ENCODE measurements at places on chromosomes 12 and 14.

DNA sequence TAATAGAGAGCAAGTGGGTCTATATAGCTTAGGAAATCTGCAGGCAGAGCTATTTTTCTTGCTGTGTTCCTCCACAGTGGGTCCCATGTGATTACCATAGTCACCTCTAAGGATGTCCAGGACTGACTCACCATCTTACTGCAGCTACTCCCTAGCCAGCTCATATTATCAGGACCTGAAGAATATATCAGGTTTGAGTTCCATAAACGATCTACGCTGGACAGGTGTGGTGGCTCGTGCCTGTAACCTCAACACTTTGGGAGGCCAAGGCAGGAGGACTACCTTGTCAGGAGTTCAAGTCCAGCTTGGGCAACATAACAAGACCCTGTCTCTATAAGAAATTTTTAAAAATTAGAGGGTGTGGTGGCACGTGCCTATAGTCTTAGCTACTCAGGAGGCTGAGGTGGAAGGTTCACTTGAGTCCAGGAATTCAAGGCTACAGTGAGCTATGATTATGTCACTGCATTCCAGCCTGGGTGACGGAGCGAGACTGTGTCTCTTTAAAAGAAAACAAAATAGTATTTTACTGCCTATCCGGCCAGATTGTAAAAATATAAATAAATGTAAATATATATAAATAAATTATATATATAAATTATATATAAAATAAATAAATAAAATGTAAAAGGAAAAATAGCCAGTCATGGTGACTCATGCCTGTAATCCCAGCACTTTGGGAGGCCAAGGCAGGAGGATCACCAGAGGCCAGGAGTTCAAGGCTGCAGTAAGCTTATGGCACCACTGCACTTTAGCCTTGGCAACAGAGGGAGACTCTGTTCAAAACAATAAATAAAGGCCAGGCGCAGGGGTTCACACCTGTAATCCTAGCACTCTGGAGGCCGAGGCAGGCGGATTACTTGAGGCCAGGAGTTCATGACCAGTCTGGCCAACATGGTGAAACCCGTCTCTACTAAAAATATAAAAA, 6.9 kb upstream of the SPRYD4 start:
- no peak for DNase-seq

- DNase-seq = no peak
Observed at GRCh38 chr12:108666401-108666881, 32.7 kb upstream of the SELPLG start.

GRCh38 chr12:103036581-103037214, 79.2 kb downstream of the ASCL1 start:
- DNase-seq = no peak

DNA sequence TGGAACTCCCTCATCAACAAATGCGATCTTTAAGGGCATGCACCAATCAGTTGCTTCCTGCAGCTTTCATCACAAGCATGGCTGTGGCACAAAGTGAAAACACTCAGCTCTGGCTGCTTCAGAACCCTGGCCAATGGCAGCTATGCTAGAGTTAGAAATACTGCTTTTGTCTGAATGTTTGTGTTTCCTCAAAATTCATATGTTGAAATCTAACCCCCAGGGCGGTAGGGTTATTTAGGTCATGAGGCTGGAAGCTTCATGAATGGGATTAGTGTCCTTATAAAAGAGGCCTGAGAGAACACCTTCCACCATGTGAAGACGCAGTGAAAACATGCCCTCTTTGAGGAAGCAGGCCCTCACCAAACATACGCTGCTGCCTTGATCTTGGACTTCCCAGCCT, 453.9 kb downstream of the SNAPC1 start:
- DNase-seq = no peak

DNA sequence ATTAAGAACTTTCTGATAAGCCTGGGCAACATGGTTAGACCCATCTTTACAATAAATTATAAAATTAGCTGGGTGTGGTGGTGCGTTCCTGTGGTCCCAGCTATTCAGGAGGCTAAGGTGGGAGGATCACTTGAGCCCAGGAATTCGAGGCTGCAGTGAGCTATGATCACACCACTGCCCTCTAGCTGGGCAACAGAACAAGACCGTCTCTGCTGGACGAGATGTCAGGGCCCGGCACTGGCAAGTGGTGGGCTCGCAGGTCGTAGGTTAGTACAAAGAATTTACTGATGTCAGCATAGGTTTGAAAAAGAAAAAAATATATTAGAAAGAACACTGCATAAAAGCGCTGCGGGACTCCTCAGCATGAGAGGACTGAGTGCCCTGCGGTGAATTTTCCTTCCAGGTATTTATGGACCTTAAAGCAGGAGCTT, 15.7 kb upstream of the VSIG10 start:
- DNase-seq = no peak

- DNase-seq = no peak
Observed at GRCh38 chr12:68261896-68262295, 8.5 kb upstream of the IL22 start.

- no peak for DNase-seq
Observed at GRCh38 chr12:70045036-70045435, 198.2 kb upstream of the CNOT2 start.

- DNase-seq = no peak
Observed at GRCh38 chr14:71551291-71551950, 380.8 kb upstream of the RGS6 start.

GRCh38 chr12:81712536-81712935, 46.6 kb downstream of the PPFIA2 start:
- DNase-seq = no peak

DNA sequence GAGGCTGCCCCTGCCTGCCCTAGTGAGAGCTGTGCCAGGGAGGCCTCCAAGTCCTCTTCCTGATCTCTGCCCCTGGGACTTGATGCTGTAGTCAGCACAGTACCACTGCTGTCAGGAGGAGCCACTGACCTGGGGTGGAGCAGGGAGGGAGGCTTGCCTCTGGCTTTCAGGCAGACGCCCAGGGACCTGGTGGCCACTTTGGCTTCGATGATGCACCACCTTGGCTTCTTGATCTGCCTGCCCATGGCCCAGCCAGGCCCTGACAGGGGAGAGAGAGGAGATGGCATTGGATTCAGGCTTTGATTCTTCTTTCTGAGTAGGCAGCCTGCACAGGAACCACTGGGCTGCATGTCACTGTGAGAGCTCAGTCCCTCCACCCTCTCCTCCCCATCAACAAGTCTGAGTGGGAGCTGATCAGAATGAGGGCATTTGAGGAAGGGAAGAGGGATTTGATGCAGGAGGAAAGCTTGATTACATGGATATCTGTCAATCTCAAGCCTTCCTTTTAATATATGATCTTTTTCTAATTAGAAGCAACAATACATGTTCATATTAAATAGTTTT, 24.7 kb downstream of the TMEM63C start:
- no peak for DNase-seq

- peak; percentile 27 for DNase-seq
Observed at GRCh38 chr14:68042586-68043210, 223.1 kb downstream of the RAD51B start.

DNA sequence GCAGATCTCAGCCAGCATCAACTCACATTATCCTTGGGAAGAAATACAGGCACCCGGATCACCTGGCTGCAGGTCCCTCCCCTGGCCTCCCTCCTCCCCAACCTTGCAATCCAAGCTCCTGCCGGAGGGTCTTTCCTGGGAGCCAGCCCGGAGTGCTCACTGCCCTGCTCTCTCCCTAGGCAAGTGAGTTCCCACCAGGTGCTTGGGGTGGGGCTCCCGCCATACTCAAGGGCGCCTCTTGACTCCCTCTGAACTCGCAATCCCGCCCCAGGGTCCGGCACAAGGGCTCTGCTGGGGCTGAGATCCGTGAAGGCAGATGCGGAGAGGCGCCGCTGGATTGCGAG, 1.2 kb upstream of the CEP170B start:
- DNase-seq = no peak

DNA sequence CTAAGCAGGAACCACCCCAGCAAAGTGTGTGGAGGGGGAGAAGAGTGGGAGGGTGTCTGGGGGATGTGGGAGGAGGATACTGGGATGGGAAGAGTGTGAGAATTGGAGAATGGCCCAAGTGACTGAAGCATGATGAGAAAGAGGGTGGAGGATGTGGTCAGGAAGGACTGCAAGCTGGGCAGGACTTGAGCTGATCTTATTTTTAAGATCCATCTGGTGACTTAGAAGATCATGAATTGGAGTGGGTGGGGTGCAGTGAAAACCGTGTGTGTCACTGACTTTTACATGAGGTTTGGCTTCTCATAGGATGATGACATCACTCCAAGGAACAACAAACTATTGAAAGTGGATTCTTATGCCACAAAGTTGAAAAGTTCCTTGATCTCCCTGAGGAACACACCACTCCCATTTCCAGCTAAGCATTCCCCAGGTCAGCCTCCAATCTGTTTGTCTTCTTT, 287.5 kb downstream of the GALC start:
- DNase-seq = no peak

- no peak for DNase-seq
Observed at GRCh38 chr12:49109641-49110463, 795 bp downstream of the LMBR1L start.

DNA sequence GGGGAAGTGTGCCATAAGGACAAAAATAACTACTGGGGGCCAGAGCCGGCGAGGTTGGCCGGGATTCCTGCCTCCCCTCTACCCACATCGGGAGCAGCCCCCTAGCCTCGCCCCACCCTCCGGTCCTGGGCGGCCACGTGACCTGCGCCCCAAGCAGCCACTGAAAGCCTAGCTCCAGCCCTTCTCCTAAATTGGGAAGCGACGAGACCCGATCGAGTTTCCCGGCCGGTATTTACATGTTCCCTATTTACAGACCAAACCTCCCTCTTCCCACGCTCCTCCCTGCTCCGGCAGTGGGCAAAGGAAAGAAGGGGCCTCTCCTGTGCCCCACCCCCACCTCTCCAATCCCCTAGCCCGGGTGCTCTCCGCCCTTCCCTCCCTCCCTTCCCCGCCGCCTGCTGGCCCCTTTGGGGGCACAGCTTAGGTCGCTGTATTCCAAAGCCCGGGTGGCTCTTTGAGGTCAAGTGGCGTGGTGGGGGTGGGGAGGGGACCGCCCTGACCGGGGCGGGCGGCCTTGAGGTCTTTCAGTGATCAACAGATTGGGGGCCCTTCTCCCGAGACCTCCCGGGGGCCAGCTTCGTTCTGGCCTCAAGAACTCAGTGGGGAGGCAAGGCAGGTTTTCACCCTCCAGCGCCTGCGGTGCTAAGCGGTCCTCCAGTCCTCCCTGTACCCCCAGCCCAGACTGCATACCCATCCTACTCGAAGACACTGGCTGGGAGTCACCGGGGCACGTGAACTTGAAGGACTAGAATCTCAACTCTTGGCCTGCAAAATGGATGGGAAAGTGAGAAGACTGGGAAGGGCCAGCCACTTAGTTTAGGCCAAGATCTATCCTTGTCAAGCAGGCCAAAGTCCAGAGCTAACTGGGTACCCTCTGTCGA, 6.3 kb upstream of the CTDSP2 start:
- DNase-seq = no peak

- no peak for DNase-seq
Observed at GRCh38 chr12:120844297-120844696, 59.9 kb downstream of the SPPL3 start.

DNA sequence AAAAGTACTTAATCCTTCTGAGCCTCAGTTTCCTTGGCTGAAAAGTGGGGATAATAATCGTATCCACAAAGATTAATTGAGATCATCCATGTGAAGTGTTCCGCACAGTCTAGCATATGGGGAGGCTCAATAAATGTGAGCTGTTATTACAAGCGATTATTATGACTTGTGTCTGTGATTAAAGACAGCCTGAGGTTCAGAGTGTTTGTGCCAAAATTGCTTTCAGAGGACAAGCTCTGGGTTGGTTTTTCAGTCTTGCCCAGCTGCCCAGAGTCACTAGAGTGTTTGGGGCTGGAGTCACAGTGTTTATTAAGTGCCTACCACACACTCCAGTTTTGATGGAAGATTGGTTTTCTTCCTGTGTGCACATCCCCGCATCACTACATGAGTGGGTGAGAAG, 53.5 kb downstream of the NTF3 start:
- no peak for DNase-seq

DNA sequence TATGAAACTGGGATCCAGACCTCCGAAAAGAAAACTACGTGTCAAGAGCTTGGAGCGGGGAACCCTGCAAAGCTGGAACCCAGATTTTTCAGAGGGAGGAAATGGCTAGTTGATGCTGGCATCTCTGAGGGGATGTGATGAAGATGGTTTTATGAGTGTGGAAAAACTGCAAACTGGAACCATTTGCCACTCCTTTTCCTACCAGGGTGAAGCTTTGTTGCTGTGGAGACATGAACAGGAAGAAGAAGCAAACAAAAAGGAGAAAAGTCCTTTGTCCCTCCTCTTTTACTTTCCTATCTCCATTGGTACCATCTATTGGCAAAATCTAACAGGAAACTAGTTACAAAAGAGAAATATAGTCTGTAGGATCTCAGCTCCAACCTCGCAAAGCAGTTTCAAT, 39.2 kb downstream of the CDK17 start:
- no peak for DNase-seq

GRCh38 chr14:98949481-98950135, 322.4 kb downstream of the BCL11B start:
- no peak for DNase-seq

DNA sequence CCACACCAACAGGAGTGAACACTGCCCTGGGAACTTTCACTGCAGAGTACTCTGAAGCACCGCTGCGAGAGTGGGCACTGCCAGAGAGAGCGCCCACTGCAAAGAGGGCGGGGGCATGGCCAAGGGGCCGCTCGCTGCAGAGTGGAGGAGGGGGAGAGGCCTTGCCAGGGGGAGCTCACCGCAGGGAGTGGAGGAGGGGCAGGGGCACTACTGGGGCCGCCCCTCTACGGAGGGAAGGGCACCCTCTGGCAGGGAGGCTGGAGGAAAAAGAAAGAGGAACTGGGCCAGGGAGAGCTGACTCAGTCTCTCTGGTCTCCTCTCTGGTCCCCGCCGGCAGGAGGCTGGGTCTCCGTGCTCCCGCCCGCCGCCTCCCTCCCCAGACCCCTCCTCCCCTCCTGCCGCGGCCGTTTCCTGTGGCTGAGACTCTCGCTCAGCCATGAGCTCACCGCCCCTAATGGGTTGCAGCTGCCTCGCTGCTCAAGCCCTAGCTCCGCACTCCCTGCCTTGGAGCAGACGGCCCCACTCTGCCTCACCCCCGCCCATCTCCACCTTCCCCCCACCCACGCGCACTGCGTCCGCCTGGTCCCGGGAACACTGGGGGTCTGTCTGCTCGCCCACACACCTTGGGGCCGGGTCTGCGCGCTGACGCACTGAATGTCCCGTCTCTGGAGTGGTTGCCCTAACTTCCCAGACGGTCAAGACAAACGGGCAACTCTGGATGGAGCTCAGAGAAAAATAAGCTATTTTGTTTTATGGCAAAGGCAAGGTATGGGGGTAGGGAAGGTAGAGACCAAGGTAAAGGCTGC, 1.3 kb downstream of the ARHGEF40 start:
- peak; percentile 87 for DNase-seq

DNA sequence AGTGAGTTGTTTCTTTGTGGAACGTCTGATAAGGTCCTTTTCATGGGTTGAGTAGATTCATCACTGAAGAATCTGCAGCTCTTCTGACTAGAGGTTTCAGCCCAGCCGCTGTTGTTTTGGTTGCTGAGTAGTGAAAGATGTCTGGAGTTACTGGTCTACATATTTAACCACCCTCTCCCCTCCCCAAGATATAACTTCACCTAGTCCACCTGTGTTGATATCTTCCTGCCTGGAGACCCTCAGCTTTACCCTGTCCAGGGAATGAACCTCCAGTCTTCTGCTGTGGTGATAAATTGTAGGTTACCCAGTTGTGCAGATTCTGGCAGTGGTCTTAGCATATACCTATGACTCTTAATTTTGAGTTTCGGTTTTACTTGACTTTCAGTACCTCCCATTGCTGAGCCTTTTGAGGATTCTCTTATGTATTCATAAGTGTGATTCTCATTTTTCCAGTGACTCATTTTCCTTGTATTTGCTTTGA, 62.9 kb downstream of the CCDC91 start:
- no peak for DNase-seq

GRCh38 chr12:65656156-65656882, 168.0 kb upstream of the HMGA2 start:
- no peak for DNase-seq
